Activated T-helper 9 cell treated with anti-CD3 and anti-CD28 coated beads, Interleukin-2, amount 50 U/mL, for 16 hours (primary cell): ENCODE measurements at places on chromosomes 11 and 22.
A peak's percentile ranks its signal among the peaks of the same experiment; 100 is the strongest.

DNA sequence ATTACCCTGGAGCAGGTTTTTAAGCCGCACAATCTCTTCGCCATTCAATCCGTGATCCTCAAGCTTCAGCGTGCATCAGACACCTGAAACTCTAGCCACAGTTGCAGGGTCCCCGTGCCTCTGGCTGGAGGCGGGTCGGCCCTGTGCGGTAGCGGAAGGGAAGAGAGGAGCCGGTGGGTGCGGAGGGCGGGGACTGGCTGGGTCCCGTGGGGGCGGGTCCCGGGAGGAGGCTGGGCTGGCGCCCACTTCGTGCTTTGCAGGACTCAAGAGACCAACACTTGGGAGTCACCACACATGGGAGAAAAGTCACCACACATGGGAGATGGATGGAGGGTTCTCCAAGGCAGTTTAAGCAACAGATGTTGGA lies 772 bp downstream of the C22orf15 start:
- peak; percentile 40 for DNase-seq

DNA sequence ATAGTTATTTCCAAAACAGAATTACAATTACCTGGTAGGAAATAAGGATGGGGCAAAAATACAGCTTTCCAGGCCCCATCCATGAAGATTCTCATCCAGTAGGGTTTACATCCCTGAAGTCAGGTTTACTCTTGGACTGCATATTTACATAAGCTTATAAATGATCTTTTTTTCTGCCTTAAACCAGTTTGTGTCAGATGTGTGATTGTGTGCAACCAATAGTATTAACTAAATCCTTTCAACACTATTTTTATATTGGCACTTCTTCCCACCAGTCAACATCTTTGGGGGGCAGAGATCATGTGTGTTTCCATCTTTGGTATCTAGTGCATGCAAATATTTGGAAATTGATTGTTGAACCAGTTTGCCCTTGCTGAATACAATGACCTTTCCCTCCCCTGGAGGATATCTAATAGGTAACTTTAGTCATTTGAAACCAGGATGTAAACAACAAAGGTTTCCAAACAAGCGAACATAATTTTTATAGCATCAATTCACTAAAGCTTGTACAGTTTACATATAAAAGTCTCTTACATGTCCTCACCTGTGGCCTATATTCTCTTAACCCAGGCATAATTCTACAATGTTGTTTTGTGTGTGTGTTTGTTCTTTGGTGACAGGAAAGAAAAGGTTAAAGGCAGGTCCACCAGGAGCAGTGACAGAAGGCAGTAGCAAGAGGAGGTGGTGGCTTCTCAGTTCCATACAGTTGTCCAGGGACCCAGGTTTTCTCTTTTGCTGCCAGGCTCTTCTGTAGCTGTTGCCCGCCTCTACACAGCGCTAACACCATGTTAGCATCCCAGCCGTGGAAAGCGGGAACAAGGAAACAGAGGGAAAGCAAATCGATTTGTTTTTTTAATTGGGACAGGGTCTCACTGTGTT lies 1.7 kb upstream of the ME3 start:
- DNase-seq, result no peak

GRCh38 chr11:38411149-38411548 lies 1813.1 kb upstream of the RAG2 start:
- DNase-seq, result no peak

DNA sequence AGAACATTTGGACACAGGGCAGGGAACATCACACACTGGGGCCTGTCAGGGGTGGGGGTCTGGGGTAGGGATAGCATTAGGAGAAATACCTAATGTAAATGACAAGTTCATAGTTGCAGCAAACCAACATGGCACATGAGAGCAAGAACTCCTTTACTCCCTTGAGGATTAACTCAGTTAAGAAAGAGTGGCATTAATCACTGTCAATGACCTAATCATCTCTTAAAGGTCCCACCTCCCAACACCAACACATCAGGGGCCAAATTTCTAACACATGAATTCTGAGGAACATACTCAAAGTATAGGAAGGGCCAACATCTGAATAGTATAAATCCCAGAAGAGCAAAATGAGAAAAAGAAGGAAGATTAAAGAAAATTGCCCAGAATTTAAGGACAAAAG lies 272.9 kb downstream of the SWAP70 start:
- no peak for DNase-seq

- DNase-seq, result no peak
These were observed 24.8 kb downstream of the MYO7A start for GRCh38 chr11:77152846-77153245.

GRCh38 chr11:36390963-36391471 lies 94.9 kb downstream of the PRR5L start:
- peak; percentile 12 for DNase-seq

DNA sequence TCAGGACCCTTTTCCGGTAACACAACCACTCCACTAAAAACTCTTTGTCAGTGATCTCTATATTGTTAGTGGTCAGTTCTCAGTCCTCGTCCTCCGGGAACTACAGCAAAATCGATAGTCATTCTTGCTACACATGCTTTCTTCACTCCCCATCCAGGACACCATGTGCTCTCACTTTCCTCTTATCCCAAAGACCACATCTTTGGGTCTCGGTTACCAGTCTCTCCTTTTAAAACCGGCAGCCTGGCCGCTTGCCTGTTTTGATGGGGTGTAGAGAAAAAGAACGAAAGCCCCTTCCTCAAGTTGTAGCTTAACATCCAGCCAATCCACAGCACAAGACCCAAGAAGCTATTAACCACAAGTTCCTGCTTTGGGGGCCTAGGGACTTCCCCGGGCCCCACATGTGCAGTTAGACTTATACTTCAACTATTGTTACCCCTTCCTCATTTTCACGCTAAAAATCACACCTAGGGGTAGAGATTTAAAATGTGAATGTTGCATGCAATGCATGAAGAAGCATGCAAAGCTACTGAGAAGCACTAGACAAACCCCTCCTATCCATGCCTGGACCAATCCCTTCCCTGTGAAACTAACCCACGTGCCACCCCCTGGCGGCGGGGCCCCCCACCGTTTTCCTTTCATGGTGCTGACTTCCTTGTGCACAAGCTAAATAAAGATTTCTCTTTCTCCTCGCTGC lies 1.5 kb upstream of the TOLLIP start:
- DNase-seq, result peak; percentile 34

DNA sequence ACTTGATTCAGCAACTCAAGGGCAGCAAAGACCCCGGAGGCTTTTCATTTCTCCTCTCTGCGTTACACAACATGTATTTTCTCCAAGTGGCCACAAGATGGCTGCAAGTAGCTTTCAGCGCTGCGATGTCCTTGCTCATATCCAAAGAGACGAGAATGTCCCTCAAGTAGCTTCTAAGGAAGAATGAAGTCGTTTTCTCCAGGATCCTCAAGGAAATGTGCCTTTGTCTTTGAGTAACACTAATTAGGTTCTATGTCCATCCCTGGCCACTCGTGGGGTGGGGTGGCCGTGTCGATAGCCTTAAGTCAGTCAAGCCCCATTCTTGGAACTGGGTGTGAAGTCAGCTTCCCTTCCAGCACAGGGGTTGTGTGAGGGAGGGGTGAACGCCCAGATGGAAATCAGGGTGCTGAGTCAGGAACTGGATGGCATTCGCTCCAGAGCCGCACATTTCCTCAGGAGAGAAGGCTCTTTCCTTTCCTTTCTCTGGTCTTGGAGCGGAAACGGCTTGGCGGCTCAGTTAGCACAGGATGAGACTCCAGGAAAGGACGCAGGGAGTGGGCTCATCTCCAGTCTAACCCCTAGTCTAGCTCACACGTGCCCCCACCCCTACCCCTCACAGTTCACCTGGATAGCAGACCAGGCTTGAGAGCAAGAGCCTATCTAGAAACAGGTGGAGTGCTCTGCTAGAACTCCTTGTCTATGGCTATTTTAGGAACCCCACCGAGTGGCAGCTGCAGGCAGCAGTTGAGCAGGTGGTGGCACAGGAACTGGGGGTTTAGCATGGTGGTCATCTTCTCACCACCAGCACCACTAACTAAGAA lies 44.3 kb downstream of the NNMT start:
- no peak for DNase-seq

- no peak for DNase-seq
These were observed 76.0 kb downstream of the ST3GAL4 start for GRCh38 chr11:126431401-126432064.

DNA sequence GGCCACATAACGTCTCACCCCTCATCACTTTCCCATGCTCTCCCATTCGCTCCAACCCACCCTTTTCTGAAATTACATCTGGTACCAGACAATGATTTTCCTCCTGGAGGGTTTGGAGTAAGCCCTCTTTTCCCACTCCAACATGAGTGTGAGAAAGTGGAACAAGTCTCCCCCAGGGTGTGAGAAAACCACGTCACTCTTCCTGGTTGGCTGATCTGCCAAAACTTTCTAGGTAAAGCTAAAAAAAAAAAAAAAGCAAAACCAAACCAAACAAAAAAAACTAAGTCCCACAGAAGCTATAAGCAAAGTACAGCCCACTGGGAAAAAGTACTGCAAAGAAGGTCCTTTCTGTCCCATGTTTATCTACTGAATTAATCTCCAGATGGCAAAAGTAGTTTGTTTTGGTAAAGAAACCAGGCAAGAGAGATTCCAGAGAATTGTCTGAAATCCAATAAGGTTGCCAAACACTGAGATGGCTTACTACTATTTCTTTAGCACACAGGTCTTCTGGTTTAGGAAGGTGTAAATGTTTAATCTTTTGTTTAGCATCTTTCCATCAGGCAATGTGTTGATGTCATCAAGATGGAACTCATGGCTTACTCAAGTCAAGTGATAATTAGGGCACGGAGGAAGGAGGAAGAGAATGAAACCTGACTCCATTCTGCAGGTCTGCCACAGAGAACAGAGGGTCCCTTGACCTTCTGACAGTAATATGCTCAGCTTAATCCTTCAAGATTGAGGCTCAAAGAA lies 395.6 kb downstream of the LARGE1 start:
- DNase-seq, result no peak

GRCh38 chr11:76552987-76553386 lies 108.2 kb downstream of the EMSY start:
- DNase-seq, result no peak

DNA sequence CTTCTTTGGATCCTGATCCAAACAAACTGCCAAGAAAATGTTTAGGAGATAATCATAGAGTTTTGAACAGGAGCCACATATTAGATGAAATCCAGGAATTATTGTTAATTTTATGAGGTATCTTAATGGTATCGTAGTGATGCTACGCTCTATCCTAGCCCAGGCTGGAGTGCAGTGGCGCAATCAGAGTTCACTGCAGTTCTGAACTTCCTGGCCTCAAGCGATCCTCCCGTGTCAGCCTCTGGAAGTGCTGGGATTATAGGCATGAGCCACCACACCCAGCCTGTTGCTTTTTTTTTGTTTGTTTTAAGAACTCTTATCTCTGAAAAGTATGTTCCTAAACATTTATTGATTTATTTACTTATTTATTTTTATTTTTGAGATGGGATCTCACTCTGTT lies 2.4 kb downstream of the GSTT4 start:
- DNase-seq, result no peak

GRCh38 chr22:46531581-46532175 lies 5.7 kb downstream of the CELSR1 start:
- DNase-seq, result no peak

DNA sequence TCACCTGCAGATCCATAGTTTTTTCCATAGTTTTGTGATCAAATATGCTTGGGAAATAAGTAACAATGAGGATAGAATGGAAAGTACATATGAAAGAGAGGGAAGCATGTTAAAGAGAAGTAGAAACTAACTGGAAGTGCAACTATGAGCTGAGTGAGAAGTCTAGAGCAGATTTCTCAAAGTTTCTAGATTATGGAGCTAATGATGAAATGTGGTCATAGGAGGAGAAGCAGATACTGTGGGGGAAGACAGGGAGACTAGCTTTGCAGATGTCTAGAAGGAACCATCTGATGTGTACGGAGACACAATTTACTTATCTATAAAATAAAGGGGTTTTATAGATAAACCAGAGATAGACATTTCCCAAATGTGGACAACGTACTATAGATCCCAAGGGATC lies 37.1 kb downstream of the RELT start:
- DNase-seq, result no peak

GRCh38 chr11:75073459-75074190 lies 23.1 kb downstream of the OR2AT4 start:
- DNase-seq, result no peak

GRCh38 chr22:41562461-41562860 lies 1.7 kb downstream of the CSDC2 start:
- no peak for DNase-seq
